Stomach (tissue), 19 donors: ENCODE measurements at places on chromosomes 13 and 19. TPM values are rescaled to one million over a fixed set of nuclear protein-coding genes. Genes with fewer than 3 reads are reported as not detected.
A peak's percentile ranks its signal among the peaks of the same experiment; 100 is the strongest.

ANGPTL8 gene
- not detected for total RNA-seq

GRCh38 chr13:98173431-98174152, 3.5 kb downstream of the RNF113B start:
- no peaks in the 10 kb centered on the region for H3K27me3 ChIP-seq
- peaks cover 10% of the 10 kb centered on the region for H3K36me3 ChIP-seq
- H3K4me3 ChIP-seq: no peak overlapping the region
- peak overlapping the region; percentile 79 for H3K27ac ChIP-seq
- DNase-seq: no peak
- H3K4me1 ChIP-seq: peaks cover 39% of the 10 kb centered on the region

DNA sequence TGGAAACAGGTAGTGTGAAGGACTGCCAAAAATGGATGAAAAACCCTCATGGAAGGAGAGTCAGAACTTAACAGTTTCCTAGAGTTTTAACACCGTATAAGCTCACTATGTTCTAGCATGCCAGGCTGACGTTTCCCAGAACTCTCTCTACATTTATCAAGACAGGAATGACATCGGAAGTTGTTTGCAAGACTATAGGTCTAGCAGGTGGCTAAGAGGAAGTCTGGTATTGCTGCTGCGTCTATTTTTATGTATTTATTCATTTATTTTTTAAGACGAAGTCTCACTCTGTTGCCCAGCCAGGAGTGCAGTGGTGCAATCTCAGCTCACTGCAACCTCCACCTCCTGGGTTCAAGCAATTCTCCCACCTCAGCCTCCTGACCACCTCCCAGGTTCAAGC, 20.5 kb upstream of the ARL11 start:
- H3K36me3 ChIP-seq: no peaks in the 10 kb centered on the region
- peaks cover 10% of the 10 kb centered on the region for H3K4me1 ChIP-seq
- no peaks in the 10 kb centered on the region for H3K27me3 ChIP-seq
- H3K4me3 ChIP-seq: no peak overlapping the region
- no peak for DNase-seq

DNA sequence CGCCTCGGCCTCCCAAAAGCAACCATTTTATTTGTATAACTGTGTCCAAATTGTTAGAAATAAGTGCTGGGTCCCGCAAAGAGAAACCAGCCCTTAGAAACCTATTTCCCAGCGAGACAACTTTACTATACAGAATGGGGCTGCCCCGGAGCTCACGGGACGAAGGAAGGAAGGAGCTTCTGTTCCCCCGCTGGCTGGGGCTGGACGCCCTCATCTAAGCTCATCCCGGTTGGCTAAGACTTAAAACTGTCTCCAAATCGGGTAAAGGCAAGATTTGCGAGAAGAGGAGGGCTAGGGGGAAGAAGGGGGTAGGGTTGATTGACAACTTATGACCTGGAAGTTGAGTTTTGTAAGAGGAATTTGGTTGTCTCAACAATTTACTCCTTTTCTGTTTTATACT, 12.3 kb upstream of the BSG start:
- no peaks in the 10 kb centered on the region for H3K27me3 ChIP-seq
- H3K36me3 ChIP-seq: no peaks in the 10 kb centered on the region
- no peak for DNase-seq
- H3K4me3 ChIP-seq: no peak overlapping the region
- peaks cover 27% of the 10 kb centered on the region for H3K4me1 ChIP-seq

- no peak overlapping the region for H3K4me3 ChIP-seq
- H3K36me3 ChIP-seq: no peaks in the 10 kb centered on the region
- no peak overlapping the region for H3K27ac ChIP-seq
Observed at GRCh38 chr13:51659276-51660127, 75.2 kb downstream of the WDFY2 start.
